GM04504 (cell line): ENCODE measurements at places on chromosomes 6 and 20.

DNA sequence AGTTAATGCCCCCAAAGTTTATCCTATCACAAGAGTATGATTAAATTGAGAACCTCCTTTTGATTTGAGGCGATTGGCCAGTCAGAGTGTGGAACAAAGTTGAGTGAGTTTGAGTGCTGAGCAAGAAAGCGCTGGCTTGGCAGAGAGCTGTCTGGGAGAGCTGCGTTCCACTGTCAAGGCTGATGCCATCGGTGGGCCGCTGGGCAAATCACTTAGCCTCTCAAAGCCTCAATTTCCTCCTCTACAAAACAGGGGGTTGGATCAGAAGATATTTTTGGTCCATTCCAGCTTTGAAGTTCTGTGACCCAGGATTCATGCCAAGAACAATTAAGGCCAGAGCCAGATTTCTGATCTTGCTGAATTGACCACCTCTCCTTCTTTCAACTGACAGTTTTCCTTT lies 60.2 kb downstream of the TMEM242 start:
- DNase-seq, result no peak

- peak; percentile 59 for DNase-seq
Measured at GRCh38 chr6:74073429-74073828, 377.4 kb downstream of the CD109 start.

GRCh38 chr6:71510057-71510713 lies 221.6 kb downstream of the OGFRL1 start:
- peak; percentile 59 for DNase-seq

GRCh38 chr6:168599118-168599494 lies 158.1 kb downstream of the SMOC2 start:
- no peak for DNase-seq

DNA sequence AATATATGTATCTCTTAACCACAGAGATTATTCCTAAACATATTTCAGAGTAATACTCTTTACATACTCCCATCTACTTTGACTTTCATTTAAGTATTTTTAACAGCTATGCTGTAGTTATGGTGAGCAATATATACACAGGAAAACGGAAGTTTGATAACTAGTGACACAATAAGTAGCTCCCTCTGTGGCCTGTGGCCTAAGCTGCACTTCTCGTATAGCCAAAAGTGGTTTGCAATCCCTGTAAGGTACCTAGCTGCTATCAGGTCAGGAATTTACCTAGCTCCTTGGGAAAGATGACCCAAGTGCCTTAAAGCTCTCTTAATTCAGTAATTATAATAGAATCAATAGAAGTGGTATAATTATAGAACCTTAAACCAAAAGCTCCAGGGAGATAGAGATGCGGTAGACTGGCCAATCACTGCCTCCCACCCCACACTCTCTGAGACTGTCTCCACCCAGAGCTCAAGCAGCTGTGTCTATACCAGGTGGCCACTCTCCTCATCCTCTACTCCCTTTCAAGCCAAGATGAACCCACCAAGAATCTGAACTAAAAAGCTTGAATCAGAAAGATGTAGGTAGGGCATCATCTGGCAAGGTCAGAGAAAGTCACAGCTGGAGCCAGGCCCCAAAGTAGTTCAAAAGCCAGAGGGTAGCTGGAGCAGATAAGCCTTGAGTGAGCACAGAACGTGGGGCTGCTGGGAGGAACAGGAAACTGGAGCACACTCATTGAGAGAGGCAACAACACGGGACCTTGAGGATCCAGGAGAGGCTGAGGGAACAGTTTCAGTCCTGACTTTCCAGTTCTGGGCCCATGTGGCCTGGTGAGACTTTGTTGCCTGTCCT lies 84.9 kb upstream of the ASF1A start:
- DNase-seq, result no peak

DNA sequence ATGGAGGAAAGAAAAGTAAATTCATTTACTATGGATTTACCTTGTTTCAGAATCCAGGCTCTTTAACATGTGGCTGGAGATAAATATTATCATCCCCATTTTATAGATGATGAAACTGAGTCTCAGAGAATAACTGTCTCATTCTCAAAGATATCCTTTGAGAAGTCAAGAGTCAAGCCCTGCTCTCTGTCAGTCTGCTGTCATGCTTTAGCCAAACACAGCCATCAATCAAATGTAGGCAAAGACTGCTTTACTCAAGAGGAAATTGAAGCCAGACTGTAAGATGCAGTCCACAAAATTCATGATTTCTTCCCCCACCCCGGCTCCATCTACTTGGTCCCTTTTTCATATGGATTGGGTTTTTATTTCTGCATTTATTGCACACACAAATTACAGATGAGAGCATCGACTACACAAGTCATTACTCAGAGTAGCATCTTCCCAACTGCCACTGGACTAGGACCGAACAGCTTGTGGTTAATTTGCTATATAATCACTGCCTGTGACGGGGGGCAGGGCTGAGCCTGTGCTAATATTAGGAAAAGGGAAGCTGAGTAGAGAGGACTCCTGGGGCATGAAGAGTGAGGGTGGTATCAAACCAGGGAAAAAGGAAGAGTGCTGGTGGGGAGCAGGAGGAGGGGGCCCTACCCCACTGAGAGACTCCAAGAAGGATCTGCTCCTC lies 102.7 kb upstream of the TOP1 start:
- no peak for DNase-seq

DNA sequence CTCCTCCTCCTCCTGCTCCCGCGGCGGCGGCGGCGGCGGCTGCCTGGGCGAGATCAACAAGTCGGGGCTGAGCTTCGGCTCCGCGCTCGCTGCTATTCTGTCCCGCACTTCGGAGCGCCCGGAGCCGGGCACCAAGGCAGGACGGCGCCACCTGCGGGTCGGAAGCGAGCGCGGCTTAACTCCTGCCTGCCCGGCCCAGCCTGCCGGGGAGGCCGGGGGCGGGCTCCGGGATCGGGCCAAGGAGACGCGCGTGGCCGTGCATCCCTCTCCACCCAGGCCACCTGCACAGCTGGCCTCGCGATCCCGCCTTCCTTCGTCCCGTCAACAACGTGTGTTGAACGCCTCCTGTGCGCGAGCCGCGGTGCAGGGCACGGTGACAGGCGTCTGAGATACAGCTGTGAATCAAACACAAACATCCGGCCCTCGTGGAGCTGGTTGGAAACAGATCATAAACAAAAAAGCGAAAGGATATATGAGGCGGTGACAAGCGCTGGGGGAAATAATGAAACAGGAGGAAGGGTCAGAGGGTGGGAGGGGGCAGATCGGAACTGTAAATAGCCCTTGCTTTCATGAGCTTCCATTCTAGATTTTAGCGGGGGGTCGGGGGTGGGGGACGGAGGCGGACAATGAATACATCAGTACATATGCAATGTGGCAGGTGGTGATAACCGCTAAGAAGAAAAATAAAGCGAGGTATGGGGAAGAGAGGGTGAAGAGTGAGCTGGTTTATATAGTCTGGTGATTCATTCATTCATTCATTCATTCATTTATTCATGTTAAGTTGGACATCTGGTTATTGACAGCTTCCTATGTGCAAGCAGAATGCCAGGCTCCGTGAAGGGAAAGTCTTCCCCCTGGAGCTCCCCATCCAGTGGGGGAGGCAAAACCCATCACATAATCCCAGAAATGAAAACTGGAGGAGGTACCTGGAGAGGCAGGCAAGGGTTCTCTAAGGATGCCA lies 2.0 kb upstream of the KCNB1 start:
- peak; percentile 32 for DNase-seq

DNA sequence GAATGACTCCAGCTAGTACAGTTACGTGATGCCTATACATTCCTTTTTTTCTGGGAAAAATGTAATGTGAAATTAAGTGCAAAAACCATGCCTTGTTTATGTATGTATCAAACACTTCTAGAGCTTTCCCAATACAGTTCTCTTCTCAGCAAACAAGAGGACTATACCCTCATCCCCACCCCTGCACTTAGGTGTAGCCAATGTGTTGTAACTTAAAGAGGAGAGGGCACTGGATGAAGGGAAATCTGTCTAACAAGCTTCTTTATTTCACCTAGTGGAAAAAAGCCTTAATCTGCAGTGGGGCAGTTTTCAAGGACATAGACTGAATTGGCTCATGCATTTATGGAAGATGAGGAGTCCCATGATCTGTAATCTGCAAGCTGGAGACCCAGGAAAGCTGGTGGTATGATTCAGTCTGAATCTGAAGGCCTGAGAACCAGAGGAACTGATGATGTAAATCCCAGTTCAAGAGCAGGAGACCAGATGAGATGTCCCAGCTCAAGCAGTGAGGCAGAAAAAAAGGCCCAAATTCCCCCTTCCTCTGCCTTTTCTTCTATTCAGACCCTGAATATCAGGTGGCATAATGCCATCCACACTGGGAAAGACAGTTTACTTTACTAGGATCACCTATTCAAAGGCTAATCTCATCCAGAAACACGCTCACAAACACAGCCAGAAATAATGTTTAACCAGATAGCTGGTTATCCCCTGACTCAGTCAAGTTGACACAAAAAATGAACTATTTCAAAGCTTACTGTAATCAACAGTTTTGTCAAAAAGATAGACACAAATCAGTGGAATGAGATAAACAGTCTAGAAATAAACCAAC lies 25.8 kb upstream of the SLC17A3 start:
- DNase-seq, result no peak

DNA sequence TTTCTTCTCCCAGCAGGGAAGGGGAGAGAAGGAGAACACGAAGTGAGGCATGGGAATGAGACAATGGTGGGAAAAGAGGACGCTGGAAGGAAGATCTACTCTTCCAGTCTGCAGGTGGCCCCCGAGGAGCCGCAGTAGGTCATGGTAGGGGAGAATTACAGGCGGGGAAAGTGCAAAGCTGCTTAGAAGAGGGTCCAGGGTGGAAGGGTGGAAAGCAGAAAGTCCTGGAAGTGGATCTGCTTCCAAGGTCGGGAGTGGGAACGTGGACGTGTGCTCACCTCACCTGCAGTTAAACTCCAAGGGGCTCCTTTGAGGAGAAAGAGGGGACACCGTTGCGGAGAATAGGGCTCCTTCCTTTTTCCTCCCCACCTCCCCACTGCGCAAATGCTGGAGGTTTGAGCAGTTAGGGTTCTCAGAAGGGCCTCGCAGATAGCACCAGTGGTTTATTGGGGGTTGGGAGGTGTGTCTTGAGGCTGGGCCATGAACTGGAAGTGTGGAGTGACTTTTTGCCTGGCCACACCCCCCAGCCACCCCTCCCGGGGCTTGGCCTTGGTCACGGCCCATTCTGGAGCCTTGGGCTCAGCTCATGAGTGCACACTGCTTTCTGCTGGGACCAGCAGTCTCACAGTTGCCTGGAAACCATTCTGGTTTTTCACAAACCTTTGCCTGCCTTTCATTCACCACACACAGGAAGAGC lies 100.4 kb upstream of the MLN start:
- no peak for DNase-seq

GRCh38 chr6:34459899-34460593 lies 5.8 kb upstream of the PACSIN1 start:
- peak; percentile 5 for DNase-seq

- DNase-seq, result no peak
Measured at GRCh38 chr20:52840041-52840440, 132.1 kb upstream of the TSHZ2 start.

- DNase-seq, result no peak
Measured at GRCh38 chr6:148316308-148316707, 26.3 kb upstream of the SASH1 start.

DNA sequence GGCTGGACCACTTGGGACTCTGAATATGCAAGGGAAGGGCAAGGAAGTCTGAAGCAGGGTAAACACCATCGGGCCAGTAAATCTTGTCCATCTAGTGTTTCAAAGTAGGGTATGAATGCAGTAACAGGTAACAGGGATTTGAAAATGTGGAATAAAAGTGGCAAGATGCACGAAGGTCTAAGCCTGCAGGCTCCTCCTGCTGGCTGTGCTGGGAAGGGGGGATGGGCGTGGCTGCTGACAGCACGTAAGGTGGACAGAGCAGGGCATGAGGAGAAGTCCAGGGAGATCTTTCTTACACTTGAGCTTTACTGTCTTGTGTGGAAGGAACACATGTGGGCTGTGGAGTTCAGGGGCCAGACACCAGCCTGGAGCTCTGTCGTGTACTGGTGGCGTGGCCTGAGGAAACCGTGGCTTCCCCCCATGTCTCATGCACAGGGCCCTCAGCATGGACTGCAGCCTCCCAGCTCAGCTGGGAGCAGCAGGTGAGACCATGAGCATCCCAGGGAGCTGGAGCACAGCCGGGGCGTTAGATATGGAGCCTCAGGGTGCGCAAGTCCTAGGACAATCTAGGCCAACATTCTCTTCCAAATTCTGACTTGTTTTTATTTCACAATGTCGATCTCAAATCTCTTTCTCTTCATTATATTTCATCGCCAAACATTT lies 84.5 kb downstream of the SLC22A23 start:
- DNase-seq, result no peak

GRCh38 chr20:57006411-57007170 lies 259.9 kb downstream of the BMP7 start:
- peak; percentile 45 for DNase-seq

DNA sequence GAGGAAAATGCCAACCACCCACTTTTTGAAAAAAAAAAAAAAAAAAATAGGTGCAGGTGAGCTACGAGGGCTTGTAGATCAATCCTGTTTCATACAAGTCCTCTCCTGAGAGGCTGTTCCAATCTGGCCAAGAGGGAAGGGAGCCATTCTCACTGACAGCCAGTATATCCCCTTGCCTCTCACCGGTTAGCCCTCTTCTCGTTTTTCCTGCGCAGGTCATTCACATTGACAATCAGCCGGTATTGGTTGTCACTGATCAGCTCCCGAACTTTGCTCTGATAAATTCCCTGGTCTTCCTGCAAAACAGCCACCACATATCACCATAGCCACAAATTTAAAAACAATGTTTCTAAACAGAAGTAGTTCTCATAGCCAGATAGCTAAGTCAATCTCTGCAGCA lies 1.4 kb downstream of the MCM3 start:
- no peak for DNase-seq

- DNase-seq, result no peak
Measured at GRCh38 chr20:761418-762381, 6.6 kb downstream of the SLC52A3 start.

GRCh38 chr20:12970372-12970821 lies 38.4 kb upstream of the SPTLC3 start:
- DNase-seq, result peak; percentile 19

DNA sequence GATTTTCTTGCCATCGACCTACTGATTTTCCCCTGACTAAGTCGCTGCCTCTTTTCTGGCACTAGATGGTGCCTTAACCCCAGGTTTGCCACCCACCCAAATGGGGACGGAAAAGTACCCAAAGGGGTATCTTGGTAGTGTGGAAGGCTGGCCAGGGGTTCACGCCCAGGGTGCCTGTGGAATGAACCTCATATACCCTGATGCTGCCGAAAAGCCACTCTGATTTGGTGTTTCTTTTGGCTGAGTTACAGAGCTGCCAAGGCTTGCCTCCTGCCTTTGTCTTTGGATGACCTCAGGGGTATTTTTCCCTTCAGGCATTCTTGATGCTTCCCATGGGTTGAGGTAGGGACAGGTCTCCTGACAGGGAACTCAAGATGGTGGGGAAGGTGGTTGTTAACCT lies 78.1 kb downstream of the MAP3K7 start:
- no peak for DNase-seq

DNA sequence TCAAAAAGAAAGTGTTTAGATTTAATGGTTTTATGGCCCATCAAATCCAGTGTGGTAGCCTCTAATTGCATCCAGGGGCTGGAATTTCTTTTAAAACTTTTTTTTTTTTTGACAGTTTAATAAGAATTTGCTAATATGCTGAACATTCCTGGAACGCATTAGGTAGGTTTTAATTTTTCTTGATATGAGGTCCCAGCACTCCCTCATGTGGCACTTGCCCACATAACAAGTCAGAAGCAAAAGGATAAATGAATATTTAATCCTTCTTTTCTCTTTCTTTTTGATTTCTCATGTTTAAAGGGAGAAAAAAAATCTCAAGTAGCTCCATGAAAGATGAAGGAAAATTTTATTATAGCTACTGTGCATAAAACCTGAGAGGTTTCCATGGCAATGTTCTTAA lies 13.5 kb downstream of the HAO1 start:
- peak; percentile 3 for DNase-seq

- no peak for DNase-seq
Measured at GRCh38 chr20:44734938-44735337, 10.7 kb upstream of the KCNK15 start.
